Stimulated activated CD4-positive, alpha-beta T cell treated with anti-CD3 and anti-CD28 coated beads, Interleukin-1b, Interleukin-23, amount 100 ng/mL, for 1 hour (primary cell): ENCODE measurements at places on chromosomes 5 and 9.

DNA sequence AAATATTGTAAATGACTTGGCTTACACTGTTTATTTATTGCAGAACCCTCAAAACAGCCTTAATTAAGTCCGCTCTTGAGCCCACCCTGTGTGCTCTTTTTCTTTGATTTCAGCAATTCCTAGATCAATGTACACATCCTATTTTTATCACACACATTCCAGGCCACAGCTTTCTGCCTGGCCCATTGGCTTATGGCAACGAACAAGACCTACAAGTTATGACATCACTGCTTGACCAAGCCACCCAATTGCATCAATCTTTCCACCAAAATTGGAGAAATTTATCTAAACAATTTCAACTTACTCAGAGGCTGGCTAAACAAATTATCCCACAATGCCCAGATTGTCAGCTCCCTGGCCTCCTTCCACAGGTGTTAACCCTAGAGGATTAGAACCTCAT, 158.4 kb downstream of the CPLANE1 start:
- DNase-seq = no peak

- DNase-seq = no peak
Measured at GRCh38 chr5:135269931-135270421, 129.1 kb downstream of the MACROH2A1 start.

- no peak for DNase-seq
Measured at GRCh38 chr5:59745415-59745863, 148.1 kb downstream of the PDE4D start.

DNA sequence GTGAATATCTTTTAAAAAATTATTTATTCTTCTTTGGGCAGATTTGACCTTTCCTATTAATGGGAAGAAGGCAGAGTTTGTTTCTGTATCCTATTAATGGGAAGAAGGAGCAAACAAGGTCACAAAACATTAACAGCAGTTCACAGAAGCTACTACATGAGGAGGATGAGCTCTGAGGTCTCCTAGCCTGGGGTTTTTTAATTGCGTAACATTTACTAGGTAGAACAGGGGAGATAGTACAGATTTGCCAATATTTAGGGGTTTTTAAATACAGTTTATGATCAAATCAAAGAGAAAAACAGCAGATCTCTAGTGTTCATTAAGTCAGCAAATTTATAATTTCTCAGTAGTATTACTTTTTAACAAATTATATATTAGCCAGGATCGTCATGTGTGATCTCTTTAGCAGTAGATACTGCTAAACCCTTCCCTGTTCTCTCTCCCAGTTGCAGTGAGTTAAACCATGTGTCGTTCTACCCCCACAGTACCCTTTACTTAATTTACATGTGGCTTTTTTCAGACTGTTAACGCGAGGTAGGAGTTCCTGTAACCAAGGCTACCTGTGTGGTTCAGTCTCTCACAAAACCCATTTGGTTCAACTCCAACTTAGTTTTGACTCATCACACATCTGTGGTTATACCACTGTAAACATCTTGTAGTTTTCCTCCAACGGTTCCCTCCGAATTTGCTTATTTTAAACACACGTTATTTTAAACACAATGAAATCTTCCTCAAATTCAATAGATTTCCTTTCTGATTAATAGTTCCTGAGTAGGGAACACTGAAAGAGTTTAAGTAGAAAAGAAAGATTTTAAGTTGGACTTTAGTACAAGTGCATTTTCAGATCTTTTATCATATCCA, 13.3 kb downstream of the SLC25A46 start:
- no peak for DNase-seq

DNA sequence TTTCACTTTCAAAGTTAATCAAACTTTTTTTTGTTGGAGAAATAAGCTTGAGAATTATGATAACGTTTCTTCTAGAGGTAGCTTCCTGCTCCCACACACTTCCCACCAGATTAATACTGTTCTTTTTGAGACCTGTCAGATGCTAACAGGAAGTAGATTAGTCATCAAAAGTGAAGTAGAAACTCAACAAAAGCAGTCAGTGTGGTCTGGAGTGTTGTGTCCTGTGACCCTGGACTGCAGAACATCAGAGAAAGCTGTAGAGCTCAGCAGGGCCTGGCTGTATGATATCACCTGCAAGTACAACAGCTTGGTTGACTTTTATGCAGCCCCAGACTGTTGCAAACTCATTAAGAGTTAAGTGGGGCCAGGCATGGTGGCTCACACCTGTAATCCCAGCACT, 495.7 kb upstream of the CYLC2 start:
- no peak for DNase-seq

DNA sequence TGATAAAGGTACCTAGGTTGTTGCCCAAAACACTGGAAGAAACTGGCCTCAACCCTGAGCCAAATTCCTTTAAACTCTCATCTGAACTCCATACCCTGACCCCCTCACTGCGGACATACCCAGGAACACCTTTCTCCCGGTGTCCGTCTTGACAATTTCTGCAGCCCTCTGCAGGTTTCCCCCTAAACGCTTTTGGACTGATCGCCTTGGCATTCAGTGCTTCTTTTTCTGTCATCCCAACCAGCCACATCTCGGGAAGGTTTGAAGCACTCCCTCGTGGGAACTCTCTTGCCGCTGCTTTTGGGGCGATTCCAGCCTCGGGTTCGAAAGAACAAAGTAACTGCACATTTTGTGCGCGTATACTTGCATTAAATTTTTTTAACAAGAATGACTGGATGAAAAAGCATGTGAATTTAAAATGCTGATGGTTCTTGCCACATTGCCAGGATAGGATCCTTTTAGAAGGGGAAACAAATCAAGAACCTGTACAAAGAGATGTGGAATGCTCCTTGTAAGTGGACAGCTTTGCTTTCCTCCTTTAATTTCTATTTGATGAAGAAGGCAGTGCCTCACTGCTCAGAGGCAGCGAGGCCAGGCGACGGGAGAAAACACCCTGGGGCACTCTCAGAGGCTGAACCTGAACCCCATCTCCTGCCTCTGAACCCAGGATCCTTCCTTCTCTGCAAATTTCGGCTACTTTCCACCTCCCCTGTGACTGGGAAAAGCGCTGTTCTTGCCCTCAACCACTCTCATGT, 615 bp downstream of the PSMD5 start:
- DNase-seq = no peak

DNA sequence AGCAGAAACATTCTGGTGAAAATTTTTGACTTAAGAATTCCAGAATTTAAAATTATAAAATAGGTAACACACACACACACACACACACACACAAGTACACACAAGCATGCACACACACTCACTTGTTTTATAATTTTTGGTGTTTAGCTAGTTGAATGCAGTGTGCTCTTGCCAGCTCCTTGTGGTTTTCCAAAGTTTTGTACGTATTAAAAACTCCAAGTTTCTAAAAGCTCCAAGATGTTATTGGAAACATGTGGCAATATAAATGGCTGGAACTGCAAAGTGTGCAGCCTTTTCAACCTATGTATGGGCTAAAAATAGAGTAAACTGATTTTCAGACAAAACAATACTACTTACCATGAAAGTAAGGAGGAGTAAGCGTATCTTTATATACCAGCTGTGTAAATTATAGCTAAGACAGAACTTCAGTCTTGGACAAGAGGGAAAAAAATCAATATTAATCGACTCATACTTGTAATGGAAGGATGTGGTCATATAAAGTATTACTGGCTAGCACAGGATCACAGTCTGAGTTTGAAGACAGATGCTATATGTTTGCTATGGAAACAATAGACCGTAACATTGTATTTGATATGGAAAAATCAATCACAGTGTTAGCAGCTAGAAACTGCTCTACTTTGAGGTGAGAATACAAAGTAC, 727.1 kb upstream of the GRAMD2B start:
- no peak for DNase-seq

DNA sequence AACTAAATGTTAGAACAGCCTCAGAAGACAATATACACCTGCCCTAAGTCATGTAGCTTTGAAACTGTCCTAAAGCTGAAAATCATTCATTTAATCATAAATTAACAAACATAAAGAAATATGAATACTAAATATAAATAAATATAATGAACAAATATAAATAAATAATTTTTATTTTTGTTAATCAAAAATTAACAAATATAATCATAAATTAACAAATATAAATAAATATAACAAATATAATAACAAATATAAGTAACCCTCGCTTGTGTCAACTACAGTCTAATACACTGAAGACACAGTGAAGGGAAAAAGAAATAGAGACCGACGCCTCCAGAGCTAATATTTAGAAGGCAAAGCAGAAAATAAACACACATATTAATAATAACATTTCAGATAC, 527.3 kb downstream of the CYLC2 start:
- DNase-seq = no peak

GRCh38 chr9:29039258-29039657, 1466.0 kb upstream of the C9orf72 start:
- no peak for DNase-seq

DNA sequence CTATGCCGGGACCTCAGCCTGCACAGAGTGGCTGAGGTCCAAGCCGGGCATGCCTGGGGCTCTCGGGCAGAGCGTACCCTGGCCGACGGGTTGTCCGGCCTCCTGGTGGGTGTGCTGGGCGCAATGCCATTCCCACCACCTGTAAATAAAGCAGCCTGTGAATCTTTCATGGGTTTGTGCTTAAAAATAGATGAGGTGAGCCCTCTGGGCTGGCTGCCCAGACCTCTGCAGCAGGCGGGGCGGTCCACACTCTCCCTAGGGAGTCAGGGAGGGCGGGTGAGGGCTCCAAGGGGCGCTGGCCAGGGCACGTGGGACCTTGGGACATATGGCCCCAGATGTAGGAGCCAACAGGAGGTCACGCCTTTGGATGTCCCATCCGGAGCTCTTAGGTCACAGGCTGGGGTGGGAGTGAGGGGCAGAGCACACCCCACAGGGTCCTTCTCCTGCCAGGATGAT, 3.6 kb upstream of the AGPAT2 start:
- no peak for DNase-seq

DNA sequence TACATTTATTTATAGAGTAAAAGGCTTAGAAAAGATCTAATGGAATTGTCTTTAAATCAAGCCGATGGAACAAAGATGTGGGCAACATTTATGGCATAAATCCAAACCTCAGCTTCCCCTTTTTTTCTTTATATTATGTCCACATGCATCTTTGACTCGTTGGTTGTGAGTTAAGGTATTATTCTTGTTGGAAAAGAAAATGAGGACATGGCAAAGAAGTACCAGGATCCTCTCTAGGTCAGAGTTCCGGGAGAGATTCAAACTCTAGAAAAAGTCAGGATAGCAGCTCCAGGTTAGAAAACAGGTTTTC, 508 bp upstream of the NME5 start:
- DNase-seq = no peak

DNA sequence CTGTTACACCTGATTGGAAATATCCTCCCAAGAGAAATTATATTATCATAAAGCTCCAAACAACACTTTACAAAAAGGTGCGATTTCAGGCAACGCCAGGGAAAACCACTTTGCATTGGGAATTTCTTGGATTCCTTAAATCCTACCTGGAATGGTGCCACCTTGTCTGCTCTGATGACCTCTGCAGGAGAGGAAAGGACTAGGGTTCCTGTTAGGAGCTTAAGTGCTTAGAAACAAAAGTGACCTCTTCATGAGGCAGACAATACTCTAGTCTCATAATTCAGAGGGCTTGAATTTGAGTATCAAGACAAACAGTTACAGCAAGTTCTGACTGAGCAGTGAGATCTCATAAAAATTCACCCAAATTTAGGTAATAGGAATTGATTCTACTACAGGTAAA, 33.9 kb upstream of the GLIS3 start:
- DNase-seq = no peak

DNA sequence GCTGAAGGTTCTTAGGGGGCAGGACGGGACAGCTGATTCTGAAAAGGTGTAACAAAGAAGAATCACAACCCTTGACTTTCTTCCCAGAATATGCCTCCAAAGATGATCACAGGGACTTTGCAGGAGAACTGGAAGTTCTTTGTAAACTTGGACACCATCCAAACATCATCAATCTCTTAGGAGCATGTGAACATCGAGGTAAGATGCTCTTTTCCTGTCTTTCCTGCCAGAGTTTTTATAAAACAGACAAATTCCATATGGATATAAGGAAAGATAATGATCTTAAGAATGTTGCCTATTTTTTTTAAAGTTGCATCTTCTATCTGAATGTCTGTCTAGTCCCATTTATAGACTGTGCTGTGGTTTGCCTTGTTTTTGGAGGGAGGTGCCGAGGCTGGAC, 87.9 kb downstream of the EQTN start:
- DNase-seq = no peak

GRCh38 chr5:23014266-23014665, 161.1 kb upstream of the CDH12 start:
- no peak for DNase-seq

DNA sequence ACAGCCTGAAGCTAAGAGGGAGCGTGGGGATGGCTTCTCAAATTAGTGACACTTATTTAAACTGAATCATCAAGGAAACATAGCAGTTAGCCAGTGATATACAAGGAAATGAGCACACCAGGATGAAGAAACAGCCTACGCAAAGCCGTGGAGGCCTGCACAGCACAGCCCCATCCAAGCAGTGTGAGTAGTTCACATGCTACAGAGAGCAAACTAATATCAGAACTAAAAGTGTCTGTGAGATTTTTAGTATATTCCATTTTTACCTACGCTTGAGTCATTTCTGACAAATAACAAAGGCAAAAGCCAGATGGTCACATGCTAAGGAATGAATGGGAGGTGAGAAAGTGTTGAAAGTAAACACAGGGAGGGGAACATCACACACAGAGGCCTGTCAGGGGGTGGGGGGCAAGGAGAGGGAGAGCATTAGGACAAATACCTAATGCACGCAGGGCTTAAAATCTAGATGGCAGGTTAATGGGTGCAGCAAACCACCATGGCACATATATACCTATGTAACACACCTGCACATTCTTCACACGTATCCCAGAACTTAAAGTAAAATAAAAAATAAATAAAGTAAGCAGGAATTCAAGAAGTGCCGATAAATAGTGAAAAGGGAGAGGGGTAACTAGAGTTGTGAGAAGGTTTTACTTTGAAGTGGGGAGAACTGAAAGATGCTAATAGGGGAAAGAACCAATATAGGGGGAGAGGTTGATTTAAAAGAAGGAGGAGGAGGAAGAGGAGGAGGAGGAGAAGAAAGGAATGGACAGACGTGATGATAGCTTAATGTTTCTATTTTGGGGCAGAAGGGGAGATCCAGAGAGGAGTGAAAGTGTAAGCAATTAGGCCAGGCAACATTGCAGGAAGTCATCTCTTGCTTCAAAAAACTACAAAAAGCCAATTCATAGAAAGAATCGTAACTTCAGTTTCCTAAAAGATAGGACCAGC, 100.9 kb upstream of the PTGER4 start:
- no peak for DNase-seq

GRCh38 chr9:135924628-135925338, 17.4 kb upstream of the CAMSAP1 start:
- no peak for DNase-seq

DNA sequence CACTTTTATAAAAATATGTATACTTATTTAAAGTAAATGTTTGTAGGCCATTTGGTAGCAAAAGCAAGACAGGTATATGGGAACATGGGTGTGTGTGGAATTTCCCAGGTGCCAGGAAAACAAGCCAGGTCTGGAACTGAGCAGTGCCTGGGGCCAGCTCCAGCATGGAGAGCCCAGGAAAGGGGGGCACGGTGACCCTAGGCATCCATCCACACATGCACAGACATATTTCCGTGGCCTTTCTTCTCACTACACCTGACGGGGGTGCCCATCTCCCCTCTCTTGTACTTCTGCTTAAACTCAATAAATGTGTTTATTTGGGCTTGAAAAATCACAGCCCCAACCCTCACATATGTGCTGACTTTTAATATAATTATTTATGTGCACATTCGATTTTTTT, 31.2 kb upstream of the CXCL14 start:
- DNase-seq = no peak
